Naive thymus-derived CD8-positive, alpha-beta T cell (primary cell): ENCODE measurements at places on chromosomes 7 and 10.

DNA sequence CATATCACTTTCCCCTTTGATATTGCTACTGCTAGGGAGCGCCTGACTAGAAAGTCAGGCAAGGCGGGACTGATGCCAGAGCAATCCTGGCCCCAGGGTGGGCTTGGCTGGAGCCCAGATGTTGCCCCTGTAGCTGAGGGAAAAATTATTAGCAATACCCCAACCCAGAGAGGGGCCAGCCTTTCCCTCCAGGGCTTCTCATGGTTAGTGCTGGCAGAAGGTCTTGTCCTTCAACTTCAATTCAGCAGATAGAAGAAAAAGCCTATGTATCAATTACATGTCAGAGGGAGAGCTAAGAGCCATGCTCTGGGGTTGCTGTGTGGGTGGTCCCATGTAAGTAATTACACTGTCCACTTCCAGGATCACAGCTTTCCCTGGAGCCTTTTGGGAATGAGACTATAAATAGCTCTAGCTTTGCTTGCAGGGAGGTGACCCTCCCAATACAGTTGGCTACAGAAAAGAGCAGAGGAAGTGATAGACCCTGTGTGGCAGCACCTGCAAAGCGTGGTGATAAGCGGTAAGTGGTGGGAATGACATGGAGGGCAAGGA, 579.1 kb downstream of the CCSER2 start:
- H3K36me3 ChIP-seq: no peaks in the 10 kb centered on the region
- H3K27me3 ChIP-seq: peaks cover 23% of the 10 kb centered on the region
- H3K27ac ChIP-seq: no peak overlapping the region
- DNase-seq: no peak

DNA sequence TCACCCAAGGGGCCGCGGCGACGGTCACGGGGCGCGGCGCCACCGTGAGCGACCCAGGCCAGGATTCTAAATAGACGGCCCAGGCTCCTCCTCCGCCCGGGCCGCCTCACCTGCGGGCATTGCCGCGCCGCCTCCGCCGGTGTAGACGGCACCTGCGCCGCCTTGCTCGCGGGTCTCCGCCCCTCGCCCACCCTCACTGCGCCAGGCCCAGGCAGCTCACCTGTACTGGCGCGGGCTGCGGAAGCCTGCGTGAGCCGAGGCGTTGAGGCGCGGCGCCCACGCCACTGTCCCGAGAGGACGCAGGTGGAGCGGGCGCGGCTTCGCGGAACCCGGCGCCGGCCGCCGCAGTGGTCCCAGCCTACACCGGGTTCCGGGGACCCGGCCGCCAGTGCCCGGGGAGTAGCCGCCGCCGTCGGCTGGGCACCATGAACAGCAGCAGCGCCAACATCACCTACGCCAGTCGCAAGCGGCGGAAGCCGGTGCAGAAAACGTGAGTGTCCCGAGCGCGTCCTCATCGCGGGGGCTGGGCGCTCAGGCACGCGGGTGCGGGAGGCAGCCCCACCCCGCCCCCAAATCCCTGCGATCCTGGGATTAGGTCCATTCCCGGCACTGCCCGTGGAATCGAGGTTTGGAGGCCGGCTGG, 509 bp downstream of the AHR start:
- H3K4me1 ChIP-seq: peaks cover 47% of the 10 kb centered on the region
- H3K27ac ChIP-seq: peak overlapping the region; percentile 91
- H3K4me3 ChIP-seq: peak overlapping the region; percentile 93
- peak; percentile 51 for DNase-seq
- no peaks in the 10 kb centered on the region for H3K27me3 ChIP-seq

- no peaks in the 10 kb centered on the region for H3K4me1 ChIP-seq
- H3K27ac ChIP-seq: no peak overlapping the region
- DNase-seq: no peak
- no peak overlapping the region for H3K4me3 ChIP-seq
- H3K27me3 ChIP-seq: peaks cover 17% of the 10 kb centered on the region
- H3K36me3 ChIP-seq: no peaks in the 10 kb centered on the region
These were observed 61.3 kb downstream of the PRLHR start for GRCh38 chr10:118534136-118534535.

GRCh38 chr7:86947929-86948328, 111.5 kb downstream of the ELAPOR2 start:
- DNase-seq: no peak
- H3K4me1 ChIP-seq: no peaks in the 10 kb centered on the region
- H3K27ac ChIP-seq: no peak overlapping the region
- H3K4me3 ChIP-seq: no peak overlapping the region
- H3K27me3 ChIP-seq: no peaks in the 10 kb centered on the region
- H3K36me3 ChIP-seq: peaks cover 5% of the 10 kb centered on the region

GRCh38 chr7:15558756-15559155, 3.1 kb downstream of the AGMO start:
- no peak for DNase-seq
- no peaks in the 10 kb centered on the region for H3K27me3 ChIP-seq
- no peak overlapping the region for H3K4me3 ChIP-seq
- H3K4me1 ChIP-seq: no peaks in the 10 kb centered on the region
- no peak overlapping the region for H3K27ac ChIP-seq

DNA sequence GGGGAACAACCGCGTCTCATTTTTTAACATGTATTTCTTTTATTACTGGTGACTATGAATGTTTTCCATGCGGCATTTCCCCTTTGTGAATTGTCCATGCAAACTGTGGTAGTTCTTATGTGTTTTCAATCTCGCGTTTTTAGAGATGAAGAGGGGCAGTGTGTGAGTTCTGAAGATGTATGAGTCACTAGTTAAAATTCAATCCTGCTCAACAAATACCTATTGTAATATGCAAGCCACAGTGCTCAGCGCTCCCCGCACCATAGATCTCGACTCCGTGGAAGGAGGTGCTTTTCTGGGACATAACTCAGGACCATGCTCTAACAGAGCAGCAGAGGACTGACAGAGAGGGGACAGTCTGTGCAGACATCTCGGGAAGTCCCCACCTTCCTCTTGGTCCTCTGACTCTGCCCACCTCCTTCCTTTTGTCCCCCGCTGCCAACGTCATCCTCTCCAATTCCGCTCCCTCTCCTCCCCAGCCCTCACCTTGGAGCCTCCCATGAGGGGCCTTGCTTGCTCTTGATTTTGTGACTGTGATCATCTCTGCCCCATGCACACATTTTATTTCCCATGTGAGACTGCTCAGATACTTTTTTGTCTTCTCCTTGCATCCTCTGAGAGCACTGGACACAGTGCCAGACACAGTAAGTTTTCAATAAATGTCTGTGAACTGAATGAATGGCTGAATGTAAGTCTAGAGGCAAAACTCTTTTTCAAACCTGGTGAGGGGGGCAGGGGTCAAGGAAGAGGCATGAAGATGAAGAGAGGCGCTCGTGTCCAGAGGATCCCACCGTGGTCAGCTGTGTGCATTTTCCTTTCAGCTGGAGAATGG, 42.7 kb upstream of the PLEKHA1 start:
- no peak overlapping the region for H3K4me3 ChIP-seq
- H3K4me1 ChIP-seq: no peaks in the 10 kb centered on the region
- H3K27ac ChIP-seq: no peak overlapping the region

- DNase-seq: no peak
- H3K36me3 ChIP-seq: no peaks in the 10 kb centered on the region
- peaks cover 5% of the 10 kb centered on the region for H3K4me1 ChIP-seq
- no peak overlapping the region for H3K4me3 ChIP-seq
- H3K27ac ChIP-seq: peak overlapping the region; percentile 53
- H3K27me3 ChIP-seq: peaks cover 9% of the 10 kb centered on the region
These were observed 19.5 kb upstream of the PCBD1 start for GRCh38 chr10:70907637-70908405.

GRCh38 chr10:60235001-60235400, 154.7 kb downstream of the ANK3 start:
- H3K27ac ChIP-seq: no peak overlapping the region
- H3K36me3 ChIP-seq: no peaks in the 10 kb centered on the region
- DNase-seq: no peak
- peaks cover 24% of the 10 kb centered on the region for H3K4me1 ChIP-seq
- H3K27me3 ChIP-seq: no peaks in the 10 kb centered on the region

DNA sequence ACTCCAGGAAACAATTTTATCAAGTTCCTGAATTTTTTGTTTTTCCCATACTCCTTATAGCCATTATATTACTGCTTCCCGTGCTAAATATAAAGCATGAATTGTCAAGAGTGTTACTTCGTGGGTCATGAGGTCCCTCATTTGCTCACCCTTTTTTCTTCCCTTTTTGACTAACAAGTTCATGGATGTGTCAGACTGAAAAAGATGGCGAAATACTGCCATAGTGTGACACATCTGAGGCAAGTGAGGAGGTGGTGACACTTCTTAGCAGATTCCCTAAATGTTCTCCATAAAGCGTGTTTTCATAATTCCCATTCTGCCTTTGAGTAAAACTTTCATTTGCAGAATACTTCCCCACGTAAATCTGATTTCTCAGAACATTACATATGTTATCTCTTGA, 269.6 kb upstream of the FZD1 start:
- H3K36me3 ChIP-seq: no peaks in the 10 kb centered on the region
- H3K4me3 ChIP-seq: no peak overlapping the region
- no peak for DNase-seq
- no peak overlapping the region for H3K27ac ChIP-seq
- H3K4me1 ChIP-seq: no peaks in the 10 kb centered on the region
- H3K27me3 ChIP-seq: no peaks in the 10 kb centered on the region

GRCh38 chr7:67463983-67464382, 467.4 kb downstream of the TYW1 start:
- no peak for DNase-seq
- H3K4me3 ChIP-seq: no peak overlapping the region
- H3K27me3 ChIP-seq: peaks cover 13% of the 10 kb centered on the region
- H3K4me1 ChIP-seq: no peaks in the 10 kb centered on the region
- H3K36me3 ChIP-seq: no peaks in the 10 kb centered on the region

GRCh38 chr10:78529262-78529661, 495.6 kb downstream of the RPS24 start:
- no peaks in the 10 kb centered on the region for H3K36me3 ChIP-seq
- no peaks in the 10 kb centered on the region for H3K27me3 ChIP-seq
- peaks cover 5% of the 10 kb centered on the region for H3K4me1 ChIP-seq
- no peak overlapping the region for H3K27ac ChIP-seq
- no peak for DNase-seq
- H3K4me3 ChIP-seq: no peak overlapping the region

DNA sequence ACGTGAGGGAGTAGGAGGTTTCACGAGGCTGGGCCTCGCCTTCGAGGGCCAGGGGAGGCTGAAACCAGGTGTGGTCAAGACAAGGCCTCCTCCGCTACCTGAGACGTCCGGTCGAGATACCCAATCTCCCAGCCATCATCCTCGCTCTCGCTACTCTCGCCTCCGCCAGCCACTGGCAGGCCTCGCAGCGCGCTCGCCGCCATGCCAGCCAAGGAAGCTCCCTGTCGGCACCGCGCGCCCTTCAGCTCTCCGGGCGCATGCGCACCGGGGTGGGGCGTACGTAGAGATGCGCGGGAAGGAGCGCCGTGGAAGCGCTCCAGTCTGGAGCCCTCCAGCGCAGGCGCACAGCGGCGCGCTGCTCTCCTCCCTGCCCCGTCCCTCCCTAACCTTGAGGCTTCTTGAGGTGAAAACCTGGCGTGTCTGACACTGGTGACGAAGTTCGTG, at the start of gene ASZ1:
TSS of gene ASZ1 (minus strand) at position 236 of the 444 bp plus-strand sequence. CDS start at position 203, 33 bp downstream.
- H3K4me1 ChIP-seq: no peaks in the 10 kb centered on the region
- no peak within 1 kb of the TSS for H3K27ac ChIP-seq
- no peak within 1 kb of the TSS for H3K4me3 ChIP-seq
- no peaks in the 10 kb centered on the region for H3K36me3 ChIP-seq
- no peak for DNase-seq

DNA sequence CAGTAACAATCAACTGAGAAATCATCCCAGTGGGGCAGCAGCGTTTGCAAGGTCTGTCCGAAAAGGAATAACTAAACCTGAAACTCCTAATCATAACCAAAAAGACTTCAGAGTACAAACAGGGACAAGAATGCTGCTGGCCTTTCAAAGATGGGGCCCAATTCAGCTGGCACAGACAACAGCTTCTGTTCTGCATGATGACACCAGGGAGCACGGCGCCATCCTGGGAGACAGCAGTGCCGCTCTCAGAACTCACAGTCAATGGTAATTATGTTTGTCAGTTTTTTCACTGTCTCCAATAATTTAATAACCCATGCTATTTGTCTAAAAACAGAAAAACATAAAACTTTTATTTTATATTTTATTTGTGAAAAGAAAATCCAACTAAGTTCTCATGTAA, 90.0 kb downstream of the LARP4B start:
- DNase-seq: no peak
- no peak overlapping the region for H3K4me3 ChIP-seq
- peaks cover 19% of the 10 kb centered on the region for H3K4me1 ChIP-seq
- H3K36me3 ChIP-seq: no peaks in the 10 kb centered on the region
- no peak overlapping the region for H3K27ac ChIP-seq

- no peak overlapping the region for H3K4me3 ChIP-seq
- no peaks in the 10 kb centered on the region for H3K36me3 ChIP-seq
- DNase-seq: no peak
- H3K27ac ChIP-seq: no peak overlapping the region
- peaks cover 14% of the 10 kb centered on the region for H3K4me1 ChIP-seq
- no peaks in the 10 kb centered on the region for H3K27me3 ChIP-seq
These were observed 2.0 kb upstream of the TM9SF3 start for GRCh38 chr10:96588616-96589419.

DNA sequence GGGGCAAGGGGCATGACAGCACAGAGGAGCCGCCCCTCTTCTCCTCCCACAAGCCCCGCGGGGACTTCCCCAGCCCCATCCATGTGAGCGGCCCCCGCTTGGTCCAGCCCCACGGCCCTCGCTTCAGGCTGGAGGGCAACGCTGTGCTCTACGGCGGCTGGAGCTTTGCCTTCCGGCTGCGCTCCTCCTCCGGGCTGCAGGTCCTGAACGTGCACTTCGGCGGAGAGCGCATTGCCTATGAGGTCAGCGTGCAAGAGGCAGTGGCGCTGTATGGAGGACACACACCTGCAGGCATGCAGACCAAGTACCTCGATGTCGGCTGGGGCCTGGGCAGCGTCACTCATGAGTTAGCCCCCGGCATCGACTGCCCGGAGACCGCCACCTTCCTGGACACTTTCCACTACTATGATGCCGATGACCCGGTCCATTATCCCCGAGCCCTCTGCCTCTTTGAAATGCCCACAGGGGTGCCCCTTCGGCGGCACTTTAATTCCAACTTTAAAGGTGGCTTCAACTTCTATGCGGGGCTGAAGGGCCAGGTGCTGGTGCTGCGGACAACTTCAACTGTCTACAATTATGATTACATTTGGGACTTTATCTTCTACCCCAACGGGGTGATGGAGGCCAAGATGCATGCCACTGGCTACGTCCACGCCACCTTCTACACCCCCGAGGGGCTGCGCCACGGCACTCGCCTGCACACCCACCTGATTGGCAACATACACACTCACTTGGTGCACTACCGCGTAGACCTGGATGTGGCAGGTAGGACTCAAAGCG, 5.1 kb downstream of the AOC1 start:
- no peaks in the 10 kb centered on the region for H3K36me3 ChIP-seq
- H3K27me3 ChIP-seq: peaks cover 8% of the 10 kb centered on the region
- H3K27ac ChIP-seq: no peak overlapping the region
- no peaks in the 10 kb centered on the region for H3K4me1 ChIP-seq
- no peak for DNase-seq

- peak overlapping the region; percentile 81 for H3K4me3 ChIP-seq
- H3K36me3 ChIP-seq: no peaks in the 10 kb centered on the region
- peak overlapping the region; percentile 94 for H3K27ac ChIP-seq
- no peaks in the 10 kb centered on the region for H3K27me3 ChIP-seq
These were observed 29.8 kb downstream of the ADAP1 start for GRCh38 chr7:924541-925231.
